ENCODE measurements at places on chromosomes 2 and 18.

DNA sequence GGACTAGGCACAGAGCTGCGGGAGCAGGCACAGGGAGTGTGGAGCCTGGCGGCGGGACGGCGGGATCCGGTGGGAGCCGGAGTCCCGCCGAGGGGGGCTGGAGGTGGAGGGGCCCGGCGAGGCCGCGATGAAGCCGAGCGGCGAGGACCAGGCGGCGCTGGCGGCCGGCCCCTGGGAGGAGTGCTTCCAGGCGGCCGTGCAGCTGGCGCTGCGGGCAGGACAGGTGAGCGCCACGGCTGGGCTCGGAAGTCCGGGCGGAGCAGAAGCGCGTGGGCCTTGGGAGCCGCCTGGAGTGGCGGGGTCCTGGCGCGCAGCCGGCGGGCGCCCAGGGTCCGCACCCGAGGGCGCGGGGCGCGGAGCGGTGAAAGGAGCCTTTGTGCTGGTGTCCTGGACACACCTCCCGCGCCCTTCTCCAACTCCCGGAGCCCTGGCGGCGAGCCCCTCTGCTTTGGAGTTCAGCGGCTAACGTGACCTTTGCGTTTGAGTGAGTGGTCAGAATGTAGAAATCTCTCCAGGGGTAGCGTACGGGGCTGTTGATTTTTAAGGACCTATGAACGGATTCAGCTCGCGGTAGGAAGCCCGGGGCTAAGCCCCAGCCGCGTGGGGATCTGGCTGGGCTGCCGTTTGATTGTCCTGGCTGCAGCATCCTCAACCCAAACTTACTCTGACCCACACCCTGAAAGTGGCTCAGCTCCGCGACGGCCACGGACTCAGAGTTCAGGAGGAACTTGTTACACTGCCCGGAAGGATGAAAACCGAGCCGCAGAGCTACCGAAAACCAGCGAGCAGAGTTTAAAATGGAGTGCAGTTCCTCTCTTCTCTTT is 448 bp downstream of the IMPA2 start:
- peak; percentile 67 for DNase-seq

- no peak for DNase-seq
Observed at GRCh38 chr2:131041402-131042147, 51.7 kb downstream of the FAM168B start.

GRCh38 chr2:211376410-211376809 is 820.0 kb downstream of the CPS1 start:
- no peak for DNase-seq

DNA sequence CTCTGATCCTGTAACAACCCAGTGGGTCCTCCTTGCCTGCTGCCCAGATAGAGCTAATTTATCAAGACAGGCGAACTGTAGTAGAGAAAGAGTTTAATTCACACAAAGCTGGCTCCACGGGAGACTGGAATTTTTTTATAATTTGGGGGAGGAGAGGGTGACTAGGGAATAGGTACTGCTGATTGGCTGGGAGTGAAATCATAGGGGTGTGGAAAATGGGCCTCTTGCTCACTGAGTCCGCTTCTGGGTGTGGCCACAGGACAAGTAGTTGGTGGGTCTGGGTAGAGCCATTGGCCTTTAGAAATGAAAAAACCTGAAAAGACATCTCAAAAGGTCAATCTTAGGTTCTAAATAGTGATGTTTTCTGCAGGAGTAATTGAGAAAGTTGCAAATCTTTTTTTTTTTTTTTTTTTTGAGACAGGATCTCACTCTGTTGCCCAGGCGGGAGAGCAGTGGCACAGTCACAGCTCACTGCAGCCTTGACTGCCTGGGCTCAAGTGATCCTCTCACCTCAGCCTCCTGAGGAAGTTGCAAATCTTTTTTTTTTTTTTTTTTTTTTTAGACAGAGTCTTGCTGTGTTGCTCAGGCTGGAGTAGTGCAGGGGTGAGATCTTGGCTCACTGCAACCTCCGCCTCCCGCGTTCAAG is 14.4 kb upstream of the UGGT1 start:
- DNase-seq: no peak

DNA sequence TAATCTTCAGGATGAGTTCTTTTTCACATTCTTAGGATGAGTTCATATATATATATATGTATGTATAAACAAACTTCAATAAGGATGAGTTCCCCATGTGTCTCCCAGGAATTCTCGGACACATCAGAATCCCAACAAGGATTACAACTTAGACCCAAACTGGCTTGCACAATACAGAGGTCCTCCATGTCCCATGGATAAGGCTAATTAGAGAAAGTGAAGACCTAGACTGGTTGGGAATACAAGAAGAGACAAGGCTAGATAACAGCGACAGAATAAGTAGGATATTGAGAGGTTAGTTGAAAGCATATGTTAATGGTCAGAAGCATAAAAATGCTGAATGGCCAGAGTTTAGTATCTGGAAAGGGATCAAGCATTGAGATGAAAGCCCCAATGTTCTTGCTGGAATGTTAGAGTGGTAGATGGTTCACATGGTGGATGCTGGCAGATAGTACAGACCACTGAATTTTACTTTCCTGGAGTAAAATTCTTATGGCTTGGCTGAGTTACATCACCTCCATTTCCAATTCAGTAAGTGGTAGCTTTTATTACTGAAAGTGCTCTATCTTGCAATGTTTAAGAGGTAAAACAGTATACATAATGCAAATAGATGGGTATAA is 154.9 kb upstream of the EPHA4 start:
- no peak for DNase-seq

- no peak for DNase-seq
Observed at GRCh38 chr2:121186261-121186660, 98.7 kb downstream of the TFCP2L1 start.

DNA sequence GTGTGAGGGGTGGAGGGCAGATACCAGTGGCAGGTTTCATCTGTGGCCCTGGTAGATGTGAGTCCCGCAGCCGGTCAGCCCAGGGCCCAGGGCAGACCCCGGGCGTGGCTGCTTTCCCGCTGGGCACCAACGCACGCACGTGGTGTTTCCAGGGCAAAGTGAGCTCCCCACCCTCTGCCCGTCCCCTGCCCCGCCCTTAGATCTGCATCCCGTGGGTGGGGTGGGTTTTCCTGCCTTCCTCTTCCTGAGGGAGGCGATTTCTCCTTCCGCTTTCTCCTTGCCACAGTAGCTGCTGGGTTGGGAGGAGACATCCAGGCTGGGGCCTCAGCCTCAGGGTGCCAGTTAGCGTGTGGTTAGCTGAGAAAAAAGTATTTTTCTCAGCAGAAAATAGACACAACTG is 49.6 kb downstream of the ODC1 start:
- DNase-seq: peak; percentile 86

- no peak for DNase-seq
Observed at GRCh38 chr2:6309415-6310255, 556.1 kb downstream of the CMPK2 start.

- no peak for DNase-seq
Observed at GRCh38 chr18:7958897-7959146, 391.7 kb downstream of the PTPRM start.

Data from colonic mucosa (tissue), 4 donors.